ENCODE measurements at places on chromosomes 11 and 22. TPM values are rescaled to one million over a fixed set of nuclear protein-coding genes. Genes with fewer than 3 reads are reported as not detected.

CCDC73 gene
- not detected for total RNA-seq

NCAM1 gene
- 11.2 TPM for total RNA-seq

SAA1 gene
- total RNA-seq: not detected

GNG3 gene
- total RNA-seq: not detected

FAM118B gene
- 19.8 TPM for total RNA-seq

MMP12 gene
- 0.12 TPM for total RNA-seq

OR4A16 gene
- not detected for total RNA-seq

- no peak for DNase-seq
These were observed 77.0 kb downstream of the ST3GAL4 start for GRCh38 chr11:126432525-126432924.

- DNase-seq: no peak
These were observed 19.4 kb upstream of the SUSD2 start for GRCh38 chr22:24161909-24162308.

DNA sequence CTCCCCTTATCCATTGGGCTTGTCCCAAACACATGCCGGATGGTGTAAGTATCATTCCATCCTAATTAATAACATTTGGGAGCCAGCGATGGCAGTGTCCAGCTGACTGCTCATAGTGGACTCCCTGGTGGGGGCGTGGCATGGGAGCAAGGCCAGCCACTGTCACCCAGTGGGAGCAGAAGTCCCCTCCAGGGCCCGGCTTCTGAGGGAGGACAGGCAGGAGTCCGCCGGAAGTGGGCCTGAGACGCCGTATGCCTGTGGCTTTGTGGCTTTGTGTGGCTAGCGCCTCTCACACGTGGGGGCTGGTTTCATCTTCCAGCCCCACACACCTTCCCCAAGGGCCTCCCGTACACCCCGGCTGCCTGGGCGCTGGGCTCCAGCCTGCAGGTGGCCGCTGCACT, 124.5 kb downstream of the KCNQ1 start:
- no peak for DNase-seq

DNA sequence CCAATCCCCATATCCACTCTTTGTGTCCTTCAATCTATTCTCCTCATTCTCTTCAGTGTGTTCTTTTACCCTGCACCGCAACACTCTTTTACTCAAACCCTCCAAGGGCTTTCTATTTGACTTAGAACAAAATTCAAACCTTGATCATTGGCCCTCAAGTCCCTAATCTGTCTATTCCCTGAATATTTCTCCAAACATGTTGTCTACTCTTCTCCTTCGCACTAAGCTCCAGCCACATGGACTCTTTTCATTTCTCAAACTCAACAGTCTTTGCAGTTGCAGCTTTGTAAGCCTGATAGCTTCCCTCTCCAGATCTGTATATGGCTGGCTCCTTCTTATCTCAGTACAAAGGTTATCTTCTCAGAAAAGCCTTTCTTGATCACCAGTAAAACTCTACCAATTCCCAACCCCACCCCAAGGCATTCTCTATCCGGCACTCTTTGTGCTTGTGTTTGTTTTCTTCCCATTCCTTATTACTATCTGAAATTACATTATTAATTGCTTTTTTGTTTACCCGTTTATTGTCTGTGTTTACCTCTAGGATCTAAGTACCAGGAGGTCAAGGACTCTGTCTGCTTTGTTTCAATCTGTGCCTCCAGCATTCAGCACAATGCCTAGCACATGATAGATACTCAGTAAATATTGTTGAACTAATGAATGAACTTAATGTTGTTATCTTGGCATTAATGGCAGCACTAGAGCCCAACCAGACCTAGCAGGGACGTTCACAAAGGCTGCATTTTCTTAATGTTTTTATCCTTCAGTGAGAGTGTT, 147.4 kb downstream of the BBOX1 start:
- DNase-seq: no peak

GRCh38 chr11:103994094-103994493, 42.3 kb upstream of the DDI1 start:
- DNase-seq: no peak

DNA sequence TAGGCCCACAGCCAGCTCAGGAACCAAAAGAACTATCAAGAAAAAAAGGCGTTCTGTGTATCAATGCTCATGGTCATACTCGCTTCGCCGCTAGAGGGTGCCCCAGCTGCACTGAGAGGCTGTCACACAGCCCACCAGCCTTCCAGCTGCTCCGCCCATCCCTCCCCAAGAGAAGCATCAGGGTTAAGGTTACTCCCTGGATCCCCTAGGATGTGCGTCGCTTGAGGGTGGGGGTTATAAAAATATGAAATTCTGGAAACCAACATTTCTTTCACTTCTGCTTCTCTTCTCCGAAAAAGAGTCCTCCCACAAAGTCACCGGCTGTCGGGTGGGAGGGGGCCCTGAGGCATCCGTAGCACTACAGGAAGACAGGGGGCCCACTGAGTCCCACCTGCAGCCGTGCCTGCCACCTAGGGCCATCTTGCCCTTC, 1.7 kb downstream of the CBX6 start:
- peak; percentile 76 for DNase-seq

DNA sequence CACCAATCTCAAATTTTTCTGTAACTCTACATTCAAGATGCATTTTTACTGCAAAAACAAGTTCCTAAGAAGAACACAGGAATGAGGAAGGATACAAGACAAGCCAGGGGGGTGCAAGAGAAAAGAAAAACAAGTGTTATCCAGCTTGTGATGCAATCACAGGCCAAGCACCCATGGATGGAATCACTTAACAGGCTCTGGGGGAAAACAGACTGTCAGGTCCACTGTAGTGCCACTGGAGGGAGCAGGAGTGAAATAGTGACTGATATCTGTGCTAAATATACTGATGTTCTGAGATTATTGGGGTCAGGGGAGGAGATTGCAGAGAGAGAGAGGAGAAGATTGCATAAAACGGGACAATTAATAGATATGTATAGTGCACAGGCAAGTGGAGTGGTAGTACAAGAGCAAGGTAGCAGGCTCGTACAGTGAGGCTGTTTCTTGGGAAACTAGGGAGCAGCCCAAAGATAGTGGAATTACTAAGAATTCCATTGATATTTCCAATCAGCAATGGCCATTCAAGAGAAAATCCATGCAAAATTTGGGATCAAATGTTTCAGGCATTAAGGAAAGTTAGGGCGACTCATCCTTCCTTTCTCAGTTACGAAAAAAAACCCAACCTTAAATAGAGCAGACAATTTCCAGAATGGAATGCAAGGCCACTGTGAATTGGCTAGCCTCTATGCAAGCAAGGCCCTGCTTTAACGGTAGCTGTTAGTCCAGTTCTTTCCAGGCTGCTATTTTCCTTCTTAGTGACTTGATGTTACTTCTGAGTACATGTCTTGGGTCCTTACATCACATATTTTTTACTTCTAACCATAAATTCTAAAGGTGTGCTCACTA, 52.2 kb upstream of the CEP126 start:
- DNase-seq: peak; percentile 47

DNA sequence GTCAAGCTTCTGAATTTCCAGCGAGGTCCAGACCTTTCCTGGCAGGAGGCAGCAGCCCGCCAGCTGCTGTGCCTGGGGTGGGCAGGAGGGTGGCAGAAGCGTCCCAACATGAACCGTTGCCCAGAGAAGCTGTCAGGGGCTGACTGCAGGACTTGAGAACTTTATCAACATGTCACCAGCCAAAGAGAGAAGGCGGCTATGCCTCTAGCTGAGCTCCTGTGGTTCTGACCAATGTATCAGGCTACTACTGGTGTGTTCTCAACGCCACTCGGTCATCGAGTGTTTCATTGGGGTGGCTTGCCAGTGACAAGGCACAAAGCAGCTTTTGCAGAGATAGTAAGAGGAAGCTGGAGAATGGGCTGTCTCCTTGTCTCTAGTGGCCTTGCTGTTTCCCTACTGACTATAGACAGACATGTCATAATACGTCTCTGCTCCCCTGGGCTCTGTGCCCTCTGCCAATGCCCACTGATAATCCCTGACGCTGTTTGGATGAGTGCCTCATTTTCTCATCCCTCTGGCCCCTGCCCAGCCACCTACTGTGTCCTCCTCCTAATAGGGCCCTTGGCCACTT, 17.6 kb upstream of the ASCC2 start:
- peak; percentile 70 for DNase-seq

DNA sequence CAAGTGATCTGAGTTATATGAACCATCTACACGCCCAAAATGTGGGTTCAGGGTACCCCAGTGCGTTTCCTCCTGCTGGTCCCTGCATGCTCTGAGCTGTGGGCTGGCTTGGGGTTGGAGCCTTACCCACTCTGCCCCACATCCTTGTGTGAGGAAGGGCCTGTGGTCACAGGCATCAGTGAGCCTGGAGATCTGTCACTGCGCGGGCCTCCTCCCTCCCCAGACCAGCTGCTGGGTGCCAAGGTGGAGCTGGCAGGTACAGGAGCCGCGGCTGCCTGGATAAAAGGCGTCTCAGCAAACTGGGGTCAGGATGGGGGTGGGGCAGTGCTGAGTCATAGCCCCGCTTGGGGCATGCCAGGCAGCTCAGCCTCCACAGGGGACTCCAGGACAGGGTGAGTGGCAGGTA, 17.9 kb downstream of the GNAZ start:
- peak; percentile 14 for DNase-seq

DNA sequence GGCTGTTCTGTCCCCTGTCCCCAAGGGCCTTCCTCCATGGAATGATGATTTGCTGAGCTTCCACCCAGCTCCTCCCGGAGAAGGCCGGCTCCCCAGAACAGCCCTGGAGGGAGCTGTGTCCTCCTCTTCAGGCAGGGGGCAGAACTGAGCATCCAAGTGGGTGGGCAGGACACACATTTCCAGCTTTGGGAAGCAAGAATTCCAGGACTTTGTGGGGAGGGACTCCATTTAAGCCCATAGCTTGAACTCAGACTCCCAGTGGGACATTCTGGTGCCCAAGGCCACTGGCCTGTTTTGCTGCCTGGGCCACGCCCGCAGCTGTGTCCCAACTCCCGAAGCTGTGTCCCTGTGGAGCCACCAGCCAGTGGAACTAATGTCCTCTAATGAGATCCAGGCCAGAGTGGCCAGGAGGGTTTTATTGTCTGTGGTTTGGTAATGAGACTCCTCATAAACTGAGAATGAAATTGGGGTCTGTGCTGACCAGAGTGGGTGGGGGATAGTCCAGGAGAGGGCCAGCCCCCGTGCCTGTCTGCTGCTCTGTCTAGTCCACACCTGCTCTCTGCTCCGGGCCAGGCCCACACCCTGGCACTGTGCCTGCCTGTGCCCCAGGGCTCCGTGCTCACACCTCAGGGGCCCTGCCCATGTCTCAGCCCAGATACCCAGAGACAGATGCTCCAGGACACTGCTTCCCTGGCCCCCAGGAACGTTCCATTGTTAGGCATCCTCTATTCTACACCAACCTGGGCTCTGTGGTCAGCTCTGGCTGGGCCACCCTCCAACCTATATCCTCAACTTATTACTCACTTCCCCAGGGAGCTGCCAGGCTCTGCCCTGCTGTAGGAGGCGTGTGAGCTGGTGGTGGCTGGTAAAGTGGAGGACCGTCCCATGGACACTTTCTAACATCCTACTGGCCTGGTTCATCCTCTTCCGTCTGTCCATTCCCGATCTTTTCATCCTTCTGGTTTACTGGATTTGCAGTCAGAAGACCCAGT, 7.6 kb downstream of the NECTIN1 start:
- DNase-seq: peak; percentile 69

DNA sequence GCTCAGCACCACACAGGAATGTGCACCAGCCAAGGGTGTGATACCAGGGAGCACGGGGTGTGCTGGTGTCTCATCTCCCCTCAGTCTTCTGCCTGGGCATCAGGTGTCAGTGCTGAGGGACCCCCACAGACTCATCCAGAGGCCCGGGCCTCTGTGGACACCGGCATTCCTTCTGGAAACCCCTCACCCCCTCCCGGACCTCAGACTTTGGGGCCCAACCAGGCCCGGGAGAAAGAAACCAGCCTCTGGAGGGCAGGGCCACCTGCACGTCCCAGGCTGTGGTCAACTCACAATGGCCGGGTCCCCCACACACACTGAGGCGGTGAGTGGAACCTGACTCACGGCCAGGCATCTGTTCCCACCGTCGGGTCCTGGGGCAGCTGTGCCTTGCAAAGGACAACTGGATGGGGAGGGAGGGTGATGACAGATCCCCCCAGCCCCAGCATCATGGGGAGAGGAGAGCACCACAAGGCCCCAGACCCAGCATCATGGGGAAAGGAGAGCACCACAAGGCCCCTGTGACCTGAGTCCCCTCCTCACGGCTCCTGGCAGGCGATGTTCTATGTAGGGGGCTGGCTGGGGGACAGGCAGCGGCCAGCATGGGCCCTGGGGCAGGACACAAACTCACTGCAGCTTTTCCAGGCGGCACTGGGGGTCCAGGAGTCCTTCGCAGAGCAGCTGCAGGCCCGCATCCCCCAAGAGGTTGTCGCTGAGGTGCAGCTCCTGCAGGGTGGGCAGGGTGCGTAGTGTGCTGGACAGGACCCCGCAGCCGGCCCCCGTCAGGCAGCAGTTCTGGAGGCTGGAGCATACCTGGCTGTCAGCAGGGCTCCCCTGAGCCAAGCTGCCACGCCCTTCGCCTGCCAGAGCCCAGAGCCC, 7.6 kb downstream of the RNH1 start:
- no peak for DNase-seq

DNA sequence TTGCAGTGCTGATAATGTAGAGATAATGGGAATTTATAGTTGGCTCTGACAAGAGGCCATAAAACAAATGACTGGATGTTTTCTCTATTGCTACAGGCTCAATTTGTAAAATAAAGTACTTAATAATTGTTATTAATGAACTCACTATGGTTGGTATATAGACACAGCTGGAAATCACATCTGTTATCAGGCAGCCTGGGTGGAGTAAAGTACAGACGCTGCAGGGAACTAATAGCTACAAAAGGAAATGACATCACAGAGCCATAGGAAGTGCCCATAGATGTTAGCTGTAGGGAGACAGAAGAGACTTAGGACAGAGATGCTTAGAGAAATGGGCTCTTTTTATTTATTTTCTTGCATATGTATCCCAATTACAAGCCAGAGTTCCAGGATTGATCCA, 81.0 kb upstream of the SNX19 start:
- no peak for DNase-seq

DNA sequence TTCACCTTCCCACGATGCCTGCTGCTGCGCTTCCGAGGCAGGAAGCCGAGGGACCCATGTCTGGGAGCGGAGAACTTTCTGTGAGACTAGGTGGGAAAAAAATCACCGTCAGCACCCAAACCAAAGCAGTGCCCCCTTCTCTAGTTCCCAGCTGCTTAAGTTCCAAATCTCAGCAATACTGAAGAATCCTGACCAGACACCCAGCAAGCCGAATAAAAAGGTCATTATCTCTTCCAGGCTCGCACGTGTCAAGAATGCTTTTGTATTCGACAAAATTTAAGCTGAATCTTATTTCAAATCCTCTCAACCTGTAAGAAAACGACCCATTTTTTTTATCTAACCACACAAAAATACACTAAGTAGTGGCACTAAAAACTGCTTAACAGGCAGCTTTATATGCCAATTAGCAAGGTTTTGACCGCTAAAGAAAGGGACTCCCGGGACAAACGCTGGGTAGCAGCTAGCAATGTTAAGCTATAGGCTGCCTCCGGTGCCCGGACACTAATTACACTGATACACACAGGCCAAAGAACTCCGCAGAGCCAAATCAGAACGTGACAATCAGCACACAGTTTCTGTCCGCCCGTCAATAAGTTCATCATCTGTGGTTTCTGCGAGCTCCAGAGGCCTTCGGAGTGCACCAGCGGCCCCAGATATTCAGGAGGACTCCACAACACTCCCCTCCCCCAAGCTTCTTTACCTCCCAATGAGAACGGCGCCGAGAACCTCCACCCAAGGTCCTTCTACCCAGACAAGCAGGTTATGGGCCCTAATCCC, 728 bp downstream of the RPL3 start:
- DNase-seq: peak; percentile 28
